ENCODE measurements at places on chromosomes 1 and 21.

DNA sequence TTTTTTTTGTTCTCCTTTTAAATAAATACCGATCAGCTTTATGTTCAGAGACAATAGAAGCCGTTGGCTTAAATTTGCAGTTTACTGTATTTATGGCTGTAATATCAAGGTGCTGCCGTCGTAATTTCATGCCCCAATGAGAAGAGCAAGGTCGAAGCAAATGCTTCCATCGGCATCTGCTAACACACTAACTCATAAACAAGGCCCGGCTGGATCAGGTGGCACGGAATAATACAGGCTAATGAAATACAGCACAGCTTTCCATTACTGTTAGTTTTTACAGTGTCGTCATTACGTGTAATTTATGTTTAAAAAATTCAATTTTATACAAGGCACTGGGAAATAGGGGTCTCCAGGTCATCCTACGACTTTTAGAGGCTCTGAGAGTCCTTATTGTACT is 119.0 kb downstream of the PEX14 start:
- no peak for DNase-seq

DNA sequence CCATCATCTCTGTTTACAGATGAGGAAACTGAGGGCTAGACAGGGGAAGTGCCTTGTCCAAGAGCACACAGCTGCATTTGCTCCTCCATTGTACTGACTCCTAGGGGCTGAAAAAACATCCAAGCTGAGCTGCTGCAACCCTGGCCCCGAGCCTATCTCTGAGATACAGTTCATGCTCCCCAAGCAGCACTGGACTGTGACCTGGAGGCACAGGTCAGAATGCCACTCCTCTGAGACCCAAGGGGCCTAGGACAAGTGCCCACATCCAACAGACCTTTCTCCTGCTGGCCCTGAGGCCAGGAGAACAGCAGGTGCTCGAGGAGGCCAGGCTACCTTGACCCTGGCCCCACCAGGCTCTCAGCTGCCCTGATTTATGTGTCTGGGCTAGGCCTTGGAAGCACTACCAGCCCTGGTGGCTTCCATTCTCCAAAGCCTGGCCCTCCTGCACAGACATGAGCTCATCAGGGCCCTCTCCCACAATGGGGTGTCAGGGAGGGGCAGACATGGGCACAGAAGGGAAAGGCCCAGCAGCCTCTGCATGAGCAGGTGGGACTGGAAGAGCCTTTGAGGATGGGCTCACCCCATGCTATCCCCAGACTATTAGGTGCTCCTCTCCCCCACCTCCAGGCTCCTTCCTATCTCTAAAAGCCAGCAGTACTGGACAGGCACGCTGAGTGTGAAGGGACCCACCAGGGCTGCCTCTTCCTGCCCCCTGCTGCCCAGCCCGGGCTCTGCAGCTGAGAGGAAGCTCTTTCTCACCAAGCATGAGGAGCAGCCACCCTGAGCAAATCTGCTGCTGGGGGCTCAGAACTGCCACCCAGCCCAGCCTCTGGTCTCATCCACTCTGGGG is 18.8 kb downstream of the ADGRB2 start:
- no peak for DNase-seq

GRCh38 chr1:89596698-89597097 is 36.2 kb upstream of the LRRC8C start:
- DNase-seq, result no peak

DNA sequence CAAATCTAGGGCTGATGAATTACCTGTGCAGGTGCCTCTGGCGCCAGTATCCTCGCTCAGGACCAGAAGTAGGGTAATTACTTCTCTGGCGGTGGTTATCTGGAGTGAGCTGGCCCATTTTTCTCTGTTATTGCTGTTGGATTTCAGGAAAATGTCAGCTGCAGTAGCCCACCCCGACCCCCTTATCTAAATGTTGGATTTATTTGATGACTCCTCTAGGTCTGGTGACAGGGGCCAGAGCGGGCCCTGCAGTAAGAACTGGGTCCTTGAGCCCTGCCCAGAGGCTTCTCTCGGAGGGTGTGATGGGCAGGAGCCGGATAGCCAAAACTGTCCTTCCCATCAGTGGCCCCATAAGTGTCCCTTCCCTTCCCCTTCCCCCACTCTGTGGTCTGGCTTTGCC is 384.3 kb downstream of the PTPRU start:
- no peak for DNase-seq

DNA sequence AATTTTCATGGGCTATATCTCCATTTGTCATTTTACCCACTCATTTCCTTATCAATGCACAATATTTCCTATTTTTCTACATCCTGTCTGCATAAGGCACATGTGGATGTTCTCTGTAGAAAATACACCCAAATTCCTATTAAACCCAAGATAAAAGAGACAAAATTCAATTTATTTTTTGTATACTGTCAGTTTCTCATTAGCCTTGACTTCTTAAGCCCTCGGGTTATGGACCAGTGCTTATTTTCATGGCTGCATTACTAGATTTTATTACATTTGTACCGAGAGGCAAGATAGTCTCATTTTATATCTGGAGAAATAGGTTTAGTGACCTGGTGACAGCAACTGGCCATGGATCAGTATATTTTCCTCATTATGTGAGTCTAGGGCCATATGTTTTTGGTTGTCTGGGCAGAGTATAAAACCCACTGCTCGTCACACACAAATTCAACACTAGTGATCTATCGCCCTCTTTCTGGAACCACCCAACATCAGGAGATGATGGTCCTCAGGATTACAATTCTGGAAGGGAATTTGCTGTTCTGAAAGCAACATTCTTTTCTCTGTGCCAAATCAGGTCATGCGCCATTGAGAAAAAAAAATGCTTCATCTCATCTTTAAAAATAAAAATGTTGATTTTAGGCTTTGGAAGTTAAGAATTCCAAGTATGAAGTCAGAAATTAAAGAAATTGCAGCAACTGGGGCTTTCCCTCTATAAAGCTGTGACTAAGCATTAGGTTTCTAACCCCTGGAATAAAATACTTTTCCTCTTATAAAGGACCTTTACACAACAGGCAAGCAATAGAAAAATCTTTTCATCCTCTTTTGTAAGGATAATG is 81.4 kb downstream of the ASTN1 start:
- DNase-seq, result no peak

- no peak for DNase-seq
Observed at GRCh38 chr1:13699936-13700520, at the start of gene PRDM2. Gene PRDM2, plus strand, starts transcription at chr1:13700188. Its CDS starts 15,418 bp downstream, at chr1:13715606.

- no peak for DNase-seq
Observed at GRCh38 chr21:45735259-45736000, 91.9 kb downstream of the PCBP3 start.

DNA sequence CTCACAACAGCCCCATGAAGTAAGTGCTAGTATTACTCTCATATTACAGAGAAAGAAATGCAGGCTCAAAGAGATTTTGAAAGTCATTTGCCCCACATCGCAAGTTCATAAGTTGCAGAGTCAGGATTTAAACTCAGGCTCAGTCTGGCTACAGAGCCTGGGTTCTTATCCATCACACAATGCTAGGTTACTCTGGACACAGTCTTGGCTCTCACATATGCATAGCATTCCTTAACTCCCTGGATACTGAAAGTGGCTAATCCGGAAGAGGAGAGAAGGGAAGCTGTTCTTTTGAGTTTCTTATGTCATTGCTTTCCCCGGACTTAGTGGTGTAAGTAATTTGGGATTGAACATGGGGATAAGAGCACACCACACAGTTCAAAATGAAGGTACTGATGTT is 357.4 kb upstream of the PLXNA2 start:
- no peak for DNase-seq

DNA sequence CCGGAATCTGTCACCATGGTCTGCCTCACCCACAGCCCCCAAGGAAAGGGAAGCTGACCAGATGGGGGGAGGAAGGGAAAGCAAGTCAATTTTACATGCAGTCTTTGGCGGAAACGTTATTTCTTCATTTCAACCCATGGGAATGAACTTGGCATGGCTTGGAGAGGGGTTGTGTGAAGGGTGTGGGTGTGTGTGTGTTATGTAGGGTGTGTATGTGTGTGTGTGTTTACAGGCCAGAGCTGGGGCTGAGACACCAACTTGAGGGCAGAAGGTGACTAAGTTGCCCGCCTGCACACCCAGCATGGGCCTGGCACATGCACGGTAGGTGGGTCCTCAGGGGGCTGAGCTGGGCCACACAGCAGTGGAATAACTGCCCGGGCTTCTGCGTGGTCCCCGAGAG is 65.2 kb downstream of the MRPL37 start:
- no peak for DNase-seq

DNA sequence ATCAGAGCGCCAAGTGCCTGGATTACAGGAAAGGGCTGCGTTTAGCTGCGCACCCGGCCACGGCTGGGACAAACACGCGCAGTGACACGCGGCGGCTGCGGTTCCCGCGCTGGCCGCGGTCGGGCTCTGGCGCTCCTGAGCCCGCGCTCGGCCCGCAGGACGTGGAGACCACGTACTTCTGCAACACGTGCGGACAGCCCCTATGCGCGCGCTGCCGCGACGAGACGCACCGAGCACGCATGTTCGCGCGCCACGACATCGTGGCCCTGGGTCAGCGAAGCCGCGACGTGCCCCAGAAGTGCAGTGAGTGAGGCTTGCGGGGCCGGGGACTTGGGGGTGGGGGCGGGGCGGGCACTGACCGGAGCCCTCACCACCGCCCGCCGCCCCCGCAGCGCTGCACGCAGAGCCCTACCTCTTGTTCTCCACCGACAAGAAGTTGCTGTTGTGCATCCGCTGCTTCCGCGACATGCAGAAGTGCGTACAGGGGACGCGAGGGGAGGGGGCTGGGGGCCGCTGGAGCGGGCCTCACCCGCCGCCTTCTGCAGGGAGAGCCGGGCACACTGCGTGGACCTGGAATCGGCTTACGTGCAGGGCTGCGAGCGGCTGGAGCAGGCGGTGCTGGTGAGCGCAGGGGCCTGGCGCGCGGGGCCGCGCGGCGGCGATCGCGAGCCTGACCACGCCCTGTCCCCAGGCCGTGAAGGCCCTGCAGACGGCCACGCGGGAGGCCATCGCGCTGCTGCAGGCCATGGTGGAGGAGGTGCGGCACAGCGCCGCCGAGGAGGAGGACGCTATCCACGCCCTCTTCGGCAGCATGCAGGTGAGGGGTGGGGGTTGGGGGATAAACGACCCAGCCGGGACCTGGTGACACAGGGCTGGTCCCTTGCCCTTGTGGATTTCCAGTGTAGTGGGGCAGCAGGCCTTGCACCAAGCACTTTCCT is 3.1 kb downstream of the RNF207 start:
- no peak for DNase-seq

- no peak for DNase-seq
Observed at GRCh38 chr1:240352769-240353168, 259.2 kb downstream of the GREM2 start.

DNA sequence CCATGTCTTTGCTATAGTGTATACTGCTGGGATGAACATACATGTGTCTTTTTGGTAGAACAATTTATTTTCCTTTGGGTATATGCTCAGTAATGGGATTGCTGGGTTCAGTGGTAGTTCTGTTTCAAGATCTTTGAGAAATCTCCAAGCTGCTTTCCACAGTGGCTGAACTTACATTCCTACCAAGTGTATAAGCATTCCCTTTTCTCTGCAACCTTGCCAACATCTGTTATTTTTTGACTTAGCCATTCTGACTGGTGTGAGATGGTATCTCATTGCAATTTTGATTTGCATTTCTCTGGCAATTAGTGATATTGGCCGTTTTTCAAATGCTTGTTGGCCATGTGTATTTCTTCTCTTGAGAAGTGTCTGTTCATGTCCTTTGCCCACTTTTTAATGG is 37.5 kb upstream of the ANGPTL1 start:
- DNase-seq, result no peak

DNA sequence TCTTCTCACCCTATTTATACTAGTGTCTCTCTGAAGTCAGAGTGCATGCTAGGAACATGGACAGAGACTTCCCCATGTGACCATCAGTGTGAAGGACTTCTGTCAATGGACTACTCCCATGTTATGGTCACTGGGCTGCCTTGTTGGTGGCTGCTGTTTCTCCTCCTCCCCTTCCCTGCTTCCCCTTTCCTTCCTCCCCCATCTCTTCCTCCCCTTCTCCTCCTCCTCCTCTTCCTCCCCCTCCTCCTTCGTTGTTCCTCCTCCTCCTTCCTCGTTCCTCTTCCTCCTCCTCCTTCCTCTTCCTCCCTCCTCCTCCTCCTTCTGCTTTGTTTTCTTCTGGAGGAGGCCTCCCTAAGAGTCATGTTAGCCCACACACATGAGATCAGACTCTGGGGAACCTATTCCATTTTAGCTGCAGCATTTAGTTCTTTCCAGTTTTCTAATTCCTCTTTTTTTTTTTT is 35.8 kb downstream of the IER5 start:
- DNase-seq, result no peak

GRCh38 chr21:35705237-35705887 is 355.0 kb downstream of the SETD4 start:
- no peak for DNase-seq

- no peak for DNase-seq
Observed at GRCh38 chr1:26057189-26057588, 10.2 kb downstream of the TRIM63 start.

DNA sequence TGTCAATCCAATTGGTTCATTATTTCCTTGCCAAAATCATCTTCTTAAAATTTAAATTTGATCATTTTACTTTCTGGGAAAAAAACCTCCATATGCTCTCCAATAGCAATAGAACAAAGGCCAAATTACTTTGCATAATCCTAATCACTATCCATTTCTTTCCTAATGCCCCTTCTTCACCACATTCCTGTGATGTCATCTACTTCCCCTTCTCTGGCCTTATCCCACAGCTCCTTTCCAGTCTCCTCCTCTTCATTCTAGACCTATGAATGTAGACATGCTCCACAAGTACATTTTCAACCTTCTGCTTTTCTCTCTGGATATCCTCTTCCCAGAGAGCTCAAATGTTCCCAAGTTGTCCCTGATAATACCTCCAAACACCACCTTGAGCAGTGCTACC is 216.6 kb downstream of the MRPL39 start:
- DNase-seq, result no peak

GRCh38 chr1:203287109-203287893 is 18.0 kb upstream of the BTG2 start:
- no peak for DNase-seq

DNA sequence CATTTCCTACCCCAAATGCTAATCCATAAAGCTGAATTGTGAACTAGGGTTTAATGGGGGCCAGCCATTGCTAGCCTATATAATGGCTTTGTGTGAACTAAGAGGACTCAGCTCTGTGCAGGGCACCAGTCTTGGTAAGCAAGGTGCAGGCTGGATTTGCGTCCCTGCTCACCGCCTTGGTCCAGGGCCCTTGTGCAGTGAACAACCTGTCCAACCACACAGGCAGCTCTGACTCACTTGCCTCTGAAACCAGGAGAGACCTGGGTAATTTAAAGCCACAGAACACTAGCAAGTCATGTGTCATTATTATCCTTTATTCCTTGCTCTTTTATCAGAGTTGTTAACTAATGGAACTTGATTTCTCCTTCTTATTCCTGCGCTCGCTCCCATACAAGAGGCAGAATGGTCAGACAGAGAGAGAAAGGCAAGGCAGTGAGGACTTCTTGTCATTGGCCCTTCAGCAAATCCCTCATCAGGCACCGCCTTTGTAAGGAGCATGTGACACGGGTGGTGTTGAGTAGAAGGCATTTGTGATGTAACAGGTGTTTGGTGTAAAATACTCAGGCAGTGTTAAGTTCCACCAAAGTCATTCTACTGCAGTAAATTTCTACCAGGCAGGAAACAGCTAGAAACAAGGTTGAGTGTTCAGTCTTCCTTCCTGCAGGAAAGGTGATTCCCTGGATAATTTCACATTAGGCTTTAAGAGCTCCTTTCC is 67.3 kb upstream of the OLIG2 start:
- DNase-seq, result no peak

All from retinal pigment epithelial cell (primary cell).